ENCODE measurements at places on chromosomes 12 and 14. TPM values are rescaled to one million over a fixed set of nuclear protein-coding genes. Genes with fewer than 3 reads are reported as not detected.

DNA sequence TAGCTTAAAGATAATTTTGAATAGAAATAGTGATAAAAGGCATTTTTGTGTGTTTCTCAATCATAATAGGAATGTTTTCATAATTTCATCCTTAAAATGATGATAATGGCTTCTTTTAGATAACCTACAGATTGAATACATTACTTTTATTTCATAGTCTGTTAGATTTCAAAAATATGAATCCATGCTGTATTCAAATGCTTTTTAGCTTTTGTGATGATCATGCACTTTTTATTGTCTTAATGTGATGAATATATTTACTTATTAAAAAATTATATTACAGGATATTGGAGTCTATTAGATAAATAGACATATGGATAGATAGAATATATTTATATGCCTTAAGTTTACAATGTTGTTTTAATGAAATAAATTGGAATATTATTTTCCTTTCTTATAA, 886.8 kb upstream of the NOVA1 start:
- DNase-seq: no peak

GRCh38 chr12:107329569-107330324, 236.4 kb upstream of the CRY1 start:
- DNase-seq: no peak

- DNase-seq: no peak
These were observed 83.9 kb downstream of the ARL6IP4 start for GRCh38 chr12:123064366-123064765.

SLC6A12 gene
- 11.1 TPM for total RNA-seq

TCL1A gene
- total RNA-seq: not detected

STAT2 gene
- total RNA-seq: 199 TPM

- no peak for DNase-seq
These were observed 47.1 kb downstream of the KIF21A start for GRCh38 chr12:39395866-39396265.

GRCh38 chr14:75096959-75097358, 27.5 kb downstream of the ZC2HC1C start:
- DNase-seq: no peak

DNA sequence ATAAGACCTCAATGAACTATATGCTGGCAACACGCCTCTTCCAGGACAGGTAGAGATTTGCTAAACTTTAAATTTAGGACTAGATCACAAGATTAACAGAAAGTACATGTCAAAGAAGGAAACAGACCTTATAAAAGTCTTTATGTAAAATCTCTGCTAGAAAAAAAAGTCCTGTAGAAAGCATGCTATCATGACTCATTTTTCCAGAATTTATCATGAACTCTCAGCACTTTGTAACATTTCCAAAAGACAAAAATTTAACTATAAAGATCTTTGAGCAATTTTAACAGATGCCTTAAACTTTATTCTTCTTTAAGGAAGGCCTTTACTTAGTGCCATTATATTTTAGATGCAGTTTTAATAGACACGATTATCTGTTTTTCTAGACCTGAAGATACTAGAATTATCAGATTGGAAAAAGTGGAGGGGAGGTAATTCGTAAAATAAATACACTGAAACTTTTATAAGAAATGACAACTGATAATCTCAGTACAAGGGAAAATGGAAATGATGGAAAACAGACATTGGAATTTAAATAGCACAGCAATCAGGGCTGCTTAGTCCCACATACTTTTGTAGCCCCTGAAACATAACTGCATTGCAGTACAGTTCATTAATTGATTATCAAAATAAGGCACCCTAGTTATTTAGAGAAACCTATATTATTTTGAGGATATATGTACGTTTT, 92.0 kb downstream of the TTLL5 start:
- DNase-seq: no peak

GRCh38 chr14:88616697-88617096, 53.9 kb downstream of the ZC3H14 start:
- no peak for DNase-seq

- no peak for DNase-seq
These were observed 4.5 kb upstream of the PRR4 start for GRCh38 chr12:10853776-10854175.

DNA sequence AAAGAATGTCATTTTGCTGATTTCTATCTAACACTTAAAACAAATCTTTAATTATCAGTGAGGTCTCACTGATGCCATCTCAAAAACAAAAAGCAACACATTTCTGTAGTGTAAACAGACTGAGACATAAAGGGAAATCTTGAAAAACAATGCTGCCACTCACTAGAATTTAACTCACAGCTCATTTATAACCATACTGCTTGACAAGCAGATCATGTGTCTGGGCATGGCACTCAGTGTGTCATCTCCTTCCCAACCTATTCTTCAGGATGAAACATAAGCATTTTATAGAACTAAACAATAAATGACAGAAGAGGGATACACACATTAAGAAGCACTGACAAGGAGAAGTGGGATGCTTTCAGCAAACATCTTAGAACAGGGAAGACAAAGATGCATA, 22.4 kb downstream of the ATF7 start:
- no peak for DNase-seq

DBX2 gene
- total RNA-seq: not detected

GRCh38 chr12:12717586-12718380, 615 bp downstream of the CDKN1B start:
- DNase-seq: peak; percentile 71

- no peak for DNase-seq
These were observed 46.9 kb upstream of the FLRT2 start for GRCh38 chr14:85483037-85483436.

- DNase-seq: peak; percentile 65
These were observed 153.2 kb upstream of the DDHD1 start for GRCh38 chr14:53306267-53306721.

GXYLT1 gene
- total RNA-seq: 15.7 TPM

DNA sequence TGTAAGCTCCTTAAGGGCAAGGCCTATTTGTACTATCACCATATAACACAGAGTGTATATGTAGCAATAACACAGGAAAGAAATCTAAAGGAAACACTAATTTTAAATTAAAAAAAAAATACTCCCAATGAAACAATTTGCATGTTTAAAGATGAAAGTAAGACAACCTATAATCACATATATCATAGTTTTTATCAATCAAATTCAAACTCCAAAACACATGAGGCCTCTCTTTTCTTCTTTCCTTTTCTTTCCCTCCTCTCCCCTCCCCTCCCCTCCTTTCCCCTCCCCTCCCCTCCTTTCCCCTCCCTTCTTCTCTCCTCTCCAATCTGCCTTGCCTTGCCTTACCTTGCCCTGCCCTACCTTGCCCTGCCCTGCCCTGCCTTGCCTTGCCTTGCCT, 405.8 kb upstream of the RPL10L start:
- no peak for DNase-seq

KRT2 gene
- total RNA-seq: not detected

- no peak for DNase-seq
These were observed 45.9 kb downstream of the AEBP2 start for GRCh38 chr12:19485240-19485639.

DNA sequence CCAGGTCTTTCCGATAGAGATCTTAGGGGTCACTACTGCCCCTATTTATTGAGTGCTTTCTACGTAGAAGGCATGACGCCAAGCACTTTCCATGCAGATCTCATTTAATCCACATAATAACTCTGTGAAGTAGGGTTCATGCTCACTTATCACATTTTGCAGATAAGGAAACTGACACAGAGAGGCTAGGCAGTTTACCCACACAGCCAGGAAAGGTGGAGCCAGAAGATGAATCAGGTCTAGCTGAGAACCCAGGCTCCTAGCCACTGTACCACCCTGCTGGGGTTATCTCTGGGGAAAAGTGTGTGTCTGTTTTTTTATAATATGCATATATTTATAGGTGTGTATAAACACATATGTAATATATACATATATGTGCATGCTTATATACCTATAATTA, 83.6 kb downstream of the KSR2 start:
- no peak for DNase-seq

DNA sequence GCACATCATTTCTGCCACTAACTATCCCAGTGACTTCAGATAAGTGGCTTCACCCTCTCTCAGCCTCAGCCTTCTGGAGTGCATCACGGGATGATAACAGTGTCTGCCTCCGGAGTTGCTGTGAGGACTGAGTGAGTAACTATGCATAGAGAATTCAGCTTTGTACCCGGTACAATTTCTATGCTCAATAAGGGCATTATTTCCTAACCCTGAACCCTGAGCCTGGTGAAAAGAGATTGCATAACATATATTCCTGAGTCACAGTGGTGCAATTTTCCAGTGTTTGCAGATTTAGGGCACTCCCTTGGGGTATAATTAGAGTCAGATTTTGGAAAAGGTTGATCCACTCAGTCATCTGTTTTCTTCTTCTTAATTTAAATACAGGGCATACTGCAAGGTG, 181.1 kb downstream of the PTPN11 start:
- DNase-seq: no peak

DNA sequence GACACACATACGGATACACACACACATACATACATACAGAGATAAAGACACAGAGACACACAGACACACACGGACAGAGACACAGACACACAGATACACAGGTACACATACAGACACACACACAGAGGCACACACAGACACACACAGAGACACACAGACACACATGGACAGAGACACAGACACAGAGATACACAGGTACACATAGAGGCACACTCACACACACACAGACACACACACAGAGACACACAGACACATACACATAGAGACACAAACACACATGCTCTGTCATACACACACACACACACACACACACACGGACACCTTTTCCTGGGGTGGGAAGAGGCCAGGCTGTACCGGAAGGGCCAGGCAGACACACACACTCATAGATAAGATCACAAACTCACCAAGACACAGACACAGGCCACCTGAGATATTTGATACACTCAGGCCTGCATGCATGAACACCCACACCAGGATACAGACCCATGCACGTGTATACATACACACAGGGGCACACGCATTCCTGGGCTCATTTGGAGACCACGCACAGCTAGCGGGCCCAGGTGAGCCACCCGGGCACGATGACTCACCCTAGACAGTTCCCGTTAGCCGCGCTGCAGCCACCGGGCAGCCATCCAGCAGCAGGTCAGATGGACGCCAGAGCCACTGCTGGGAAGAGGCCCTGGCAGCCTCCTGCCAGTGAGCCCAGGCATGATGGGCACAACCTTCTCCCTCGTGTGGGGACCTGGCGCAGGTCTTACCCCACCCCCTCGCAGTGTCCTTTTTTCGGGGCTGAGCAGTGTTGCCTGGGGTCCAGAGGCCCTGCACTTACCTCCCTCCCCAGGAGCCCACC, 1.8 kb upstream of the AHNAK2 start:
- peak; percentile 87 for DNase-seq

CFAP251 gene
- 2.5 TPM for total RNA-seq

DNA sequence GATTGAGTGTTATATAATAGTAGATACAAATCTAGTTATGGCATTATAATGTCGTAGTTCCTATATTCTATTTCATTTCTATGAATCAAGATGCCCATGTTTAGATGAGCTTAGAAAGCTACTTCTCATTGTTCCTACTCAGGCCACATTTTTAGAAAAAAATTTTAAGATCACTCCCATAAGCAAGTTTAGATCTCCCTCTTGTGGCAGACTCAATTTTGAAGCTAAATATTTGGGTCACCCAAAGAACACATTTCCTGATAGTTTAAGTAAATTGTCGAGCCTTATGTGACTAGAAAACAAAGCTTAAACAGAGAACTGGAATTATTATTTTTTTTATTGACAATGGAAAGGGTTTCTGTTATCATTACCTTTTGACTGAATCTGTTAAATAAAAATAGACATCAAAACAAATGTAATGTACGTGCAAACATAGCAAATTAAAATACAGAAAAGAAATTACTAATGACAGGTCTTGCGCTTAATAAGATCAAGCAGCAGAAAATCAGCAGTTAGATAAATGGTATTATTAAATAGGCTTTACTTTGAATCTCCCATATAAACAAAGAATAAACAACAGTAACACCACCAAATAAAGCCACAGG, 180.2 kb downstream of the ACSS3 start:
- DNase-seq: no peak

DNA sequence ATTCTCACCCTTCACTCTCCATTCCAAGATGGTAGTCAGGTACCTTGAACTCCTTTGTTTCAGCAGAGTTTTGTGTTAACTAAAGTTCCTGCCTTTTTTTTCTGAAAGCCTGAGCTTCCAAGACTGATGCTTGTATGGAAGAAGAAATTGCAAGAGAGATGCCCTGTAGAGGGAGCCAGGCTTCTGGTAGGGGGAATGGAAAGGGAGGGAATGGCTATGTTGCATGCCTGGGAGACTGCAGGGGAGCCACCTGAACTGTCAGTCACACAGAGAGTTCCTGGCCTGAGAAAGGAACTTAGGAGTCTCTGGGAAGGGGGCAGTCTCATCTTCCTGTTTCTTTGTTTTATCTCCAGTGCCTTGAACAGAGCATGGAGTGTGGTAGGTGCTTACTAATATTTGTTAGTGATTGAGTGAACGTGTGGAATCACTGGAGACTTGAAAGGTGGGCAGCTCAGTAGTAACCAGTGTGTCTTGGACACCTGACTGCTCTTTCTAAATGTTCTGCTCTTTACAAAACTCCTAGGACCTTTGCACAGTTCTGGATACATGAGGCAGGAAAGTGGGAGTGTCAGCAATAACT, 132.2 kb downstream of the ANO4 start:
- DNase-seq: no peak

TC2N gene
- total RNA-seq: 56.7 TPM

TMTC3 gene
- 23.5 TPM for total RNA-seq

GON7 gene
- total RNA-seq: 10.5 TPM

- DNase-seq: no peak
These were observed 51.3 kb downstream of the CCDC85C start for GRCh38 chr14:99552572-99553216.

SERPINA10 gene
- total RNA-seq: not detected

- DNase-seq: no peak
These were observed 31.6 kb downstream of the ACACB start for GRCh38 chr12:109147954-109148353.

DNA sequence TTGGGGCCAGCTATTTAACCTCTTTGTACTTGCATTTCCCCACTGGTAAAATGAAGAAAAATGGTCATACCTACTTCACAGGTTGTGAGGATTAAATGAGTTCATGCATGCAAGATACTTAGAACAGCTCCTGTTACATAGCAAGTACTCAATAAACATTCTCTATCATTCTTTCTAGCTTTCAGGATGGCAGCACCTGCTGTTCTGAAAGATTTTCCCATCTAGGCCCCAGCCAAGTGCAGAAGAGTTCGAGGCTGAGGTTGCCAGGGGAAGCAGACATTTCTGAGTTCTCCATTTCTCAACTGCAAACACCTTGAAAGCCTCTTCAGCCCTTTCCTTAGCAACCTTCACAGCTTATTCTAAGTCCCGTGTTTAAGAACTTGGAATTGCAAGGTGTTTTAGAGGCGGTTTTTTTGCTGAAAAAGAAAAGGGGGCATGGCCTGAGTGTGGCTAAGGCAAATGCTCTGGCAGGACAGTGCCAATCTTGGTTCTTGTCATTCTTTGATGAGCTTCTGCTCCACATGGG, 73.0 kb upstream of the PRMT8 start:
- DNase-seq: no peak

DNA sequence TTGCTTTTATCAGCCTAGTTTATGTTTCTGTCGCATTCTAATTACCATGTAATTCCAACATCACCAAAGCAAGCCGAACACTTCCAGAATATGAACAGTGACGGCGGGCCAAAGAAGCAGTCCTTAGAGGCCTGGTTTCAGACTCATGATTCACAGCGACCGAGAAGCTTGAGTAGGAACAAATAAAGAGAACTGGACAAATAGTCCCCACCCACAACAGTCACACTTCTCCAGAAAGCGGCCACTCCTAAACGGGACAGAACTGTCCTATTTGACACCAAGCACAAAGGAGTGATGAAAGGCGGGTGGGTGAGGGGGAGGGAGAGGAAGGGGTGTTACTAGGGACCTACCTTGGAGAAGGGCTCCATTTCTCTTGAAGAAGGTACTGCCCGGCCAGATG, 136.4 kb downstream of the FOXN3 start:
- no peak for DNase-seq

DEGS2 gene
- 1.7 TPM for total RNA-seq
